ENCODE measurements at places on chromosomes 3 and 15.

GRCh38 chr3:187746059-187746441, 782 bp upstream of the BCL6 start:
- DNase-seq: no peak

DNA sequence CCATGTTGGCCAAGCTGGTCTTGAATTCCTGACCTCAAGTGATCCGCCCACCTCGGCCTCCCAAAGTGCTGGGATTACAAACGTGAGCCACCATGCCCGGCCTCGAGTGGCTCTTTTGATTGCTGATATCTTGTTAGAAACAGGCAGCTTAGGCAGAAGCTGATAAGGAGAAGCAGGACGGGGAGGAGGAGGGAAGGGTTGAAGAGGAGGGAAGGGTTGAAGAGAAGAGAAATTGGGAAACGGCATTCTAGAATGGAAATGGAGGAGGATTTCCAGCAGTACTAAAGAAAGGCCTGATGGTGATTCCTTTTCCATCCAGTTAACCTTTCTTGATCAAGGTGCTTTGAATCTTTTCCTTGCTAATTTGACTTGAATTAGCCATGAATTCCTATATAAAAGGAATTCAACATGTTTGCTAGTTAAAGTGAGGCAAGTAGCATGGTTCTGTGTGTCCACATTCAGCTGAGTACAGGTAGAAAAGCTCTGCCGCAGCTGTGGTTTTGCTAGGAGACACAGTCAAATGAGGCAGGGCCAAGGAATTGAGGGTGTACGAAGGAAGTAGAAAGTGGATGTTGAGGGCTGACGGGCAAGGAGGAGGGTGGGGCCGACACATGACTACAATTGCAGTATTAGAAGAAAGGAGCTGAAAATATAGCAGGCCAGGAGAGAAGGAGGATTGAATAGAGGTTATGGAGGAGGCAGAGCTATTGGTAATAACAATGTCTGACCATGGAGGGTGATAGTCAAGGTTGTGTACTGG, 27.2 kb upstream of the ATP1B3 start:
- peak; percentile 75 for DNase-seq

- DNase-seq: no peak
Measured at GRCh38 chr3:53238051-53238850, 17.6 kb downstream of the TKT start.

- DNase-seq: no peak
Measured at GRCh38 chr3:143536817-143537535, 311.3 kb downstream of the SLC9A9 start.

GRCh38 chr15:78565097-78565950, at the start of gene CHRNA5:
Gene CHRNA5 (plus strand): TSS chr15:78565520. CDS start chr15:78565720, 200 bp downstream.
- peak; percentile 95 for DNase-seq

DNA sequence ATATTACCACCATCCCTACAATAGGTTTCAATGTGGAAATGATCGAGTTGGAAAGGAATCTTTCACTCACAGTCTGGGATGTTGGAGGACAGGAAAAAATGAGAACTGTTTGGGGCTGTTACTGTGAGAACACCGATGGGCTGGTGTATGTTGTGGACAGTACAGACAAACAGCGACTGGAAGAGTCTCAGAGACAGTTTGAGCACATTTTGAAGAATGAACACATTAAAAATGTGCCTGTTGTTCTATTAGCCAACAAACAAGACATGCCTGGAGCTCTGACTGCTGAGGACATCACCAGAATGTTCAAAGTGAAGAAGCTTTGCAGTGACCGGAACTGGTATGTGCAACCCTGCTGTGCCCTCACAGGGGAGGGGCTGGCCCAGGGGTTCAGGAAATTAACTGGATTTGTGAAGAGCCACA, 510 bp downstream of the ARL14 start:
- no peak for DNase-seq

Measured in suprapubic skin (tissue), 4 donors.